Hypothalamus (tissue), 51 donors: ENCODE measurements at places on chromosomes 2 and 18.

DNA sequence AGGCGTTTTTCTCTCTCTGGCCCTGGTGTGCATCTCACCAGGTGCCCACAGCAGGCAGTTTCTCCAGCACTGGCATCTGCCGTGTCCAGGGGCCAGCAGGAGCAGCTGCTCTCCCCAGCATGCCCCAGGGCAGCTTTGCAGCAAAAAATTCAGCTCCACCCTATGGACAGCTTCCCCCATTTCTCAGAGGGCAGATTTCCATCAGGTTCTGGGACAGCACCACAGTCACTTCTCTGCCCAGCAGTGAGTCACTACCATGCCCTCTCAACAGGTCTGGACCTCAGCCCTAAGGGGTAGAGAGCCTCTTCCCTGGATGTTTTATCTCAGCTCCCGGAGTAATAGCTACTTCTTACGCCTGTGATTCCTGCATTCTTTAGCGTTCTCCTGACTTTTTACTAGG lies 170.2 kb upstream of the RAB12 start:
- DNase-seq, result no peak

- DNase-seq, result no peak
Observed at GRCh38 chr18:8944871-8945245, 157.6 kb upstream of the NDUFV2 start.

- DNase-seq, result no peak
Observed at GRCh38 chr18:313931-314330, 46.1 kb upstream of the THOC1 start.

DNA sequence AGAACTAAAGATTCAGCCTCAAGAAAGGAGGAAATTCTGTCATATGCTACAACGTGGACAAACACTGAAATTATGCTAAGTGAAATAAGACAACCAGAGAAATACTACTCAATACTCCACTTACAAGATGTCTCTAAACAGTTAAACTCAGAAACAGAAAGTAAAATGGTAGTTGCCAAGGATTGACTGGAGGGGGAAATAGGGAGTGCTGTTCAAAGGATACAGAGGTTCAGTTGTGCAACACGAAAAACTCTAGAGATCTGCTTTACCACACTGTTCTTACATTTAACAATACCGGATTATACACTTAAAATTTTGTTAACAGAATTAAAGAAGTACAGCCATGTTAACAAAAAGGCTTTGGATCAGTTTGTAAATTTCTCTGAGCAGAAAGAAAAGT lies 39.8 kb upstream of the C2orf15 start:
- no peak for DNase-seq

DNA sequence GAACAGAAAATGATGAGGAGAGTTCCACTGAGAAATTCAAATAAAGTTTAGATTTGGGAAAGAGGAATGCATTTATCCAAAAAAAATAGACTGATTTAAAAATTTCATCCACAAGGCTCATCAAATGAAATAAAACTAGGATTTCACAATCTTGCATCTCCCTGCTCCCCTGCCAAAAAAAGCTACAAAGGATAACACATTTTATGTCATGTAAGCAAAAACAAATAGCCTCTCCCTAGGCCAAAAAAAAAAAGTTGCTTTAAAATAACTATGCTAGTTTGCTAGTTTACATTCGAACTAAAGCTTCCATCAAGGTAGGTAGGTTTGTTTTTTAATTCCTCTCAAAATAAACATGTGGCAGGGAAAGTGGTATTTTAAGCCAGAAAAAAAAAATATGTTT lies 465.5 kb upstream of the ID2 start:
- no peak for DNase-seq

GRCh38 chr2:64807417-64807816 lies 153.7 kb upstream of the SERTAD2 start:
- DNase-seq, result no peak

- DNase-seq, result no peak
Observed at GRCh38 chr2:11406267-11406957, 59.5 kb downstream of the E2F6 start.

GRCh38 chr2:181523756-181524155 lies 66.6 kb downstream of the ITGA4 start:
- no peak for DNase-seq

GRCh38 chr2:112621790-112622527 lies 23.8 kb upstream of the SLC20A1 start:
- DNase-seq, result no peak

DNA sequence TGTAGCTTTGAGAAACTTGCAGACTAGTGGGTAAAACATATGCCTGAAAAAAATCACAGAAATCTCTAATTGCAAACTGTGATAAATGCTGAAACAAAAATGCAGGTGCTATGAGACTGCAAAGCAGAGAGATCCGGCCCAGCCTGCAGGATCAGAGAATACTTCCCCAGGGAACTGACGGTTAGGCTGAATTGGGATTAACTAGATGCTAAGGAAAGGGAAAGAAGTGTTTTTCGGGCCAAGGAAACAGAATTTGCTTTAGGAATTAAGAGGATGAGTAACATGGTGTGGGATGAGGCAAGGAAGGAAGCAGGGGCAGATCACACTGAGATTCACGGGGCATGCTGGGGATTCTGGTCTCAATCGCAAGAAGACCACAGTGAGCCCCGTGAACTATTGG lies 71.5 kb downstream of the OSBPL6 start:
- DNase-seq, result no peak

GRCh38 chr2:43778233-43778632 lies 4.4 kb downstream of the DYNC2LI1 start:
- DNase-seq, result no peak

DNA sequence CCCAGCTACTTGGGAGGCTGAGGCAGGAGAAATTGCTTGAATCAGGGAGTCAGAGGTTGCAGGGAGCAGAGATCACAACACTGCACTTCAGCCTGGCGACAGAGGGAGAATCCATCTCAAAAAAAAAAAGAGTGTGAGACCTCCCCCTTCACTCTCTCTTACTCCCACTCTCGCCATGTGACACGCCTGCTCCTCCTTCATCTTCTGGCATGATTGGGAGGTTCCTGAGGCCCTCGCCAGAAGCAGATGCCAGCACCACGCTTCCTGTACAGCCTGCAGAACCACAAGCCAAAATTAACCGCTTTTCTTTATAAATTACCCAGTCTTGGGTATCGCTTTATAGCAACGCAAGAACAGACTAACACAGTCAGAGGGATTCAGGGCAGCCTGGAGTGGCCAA lies 66.3 kb upstream of the CREB1 start:
- no peak for DNase-seq

GRCh38 chr2:119384971-119385370 lies 18.2 kb downstream of the DBI start:
- DNase-seq, result no peak

GRCh38 chr2:16076911-16077310 lies 136.6 kb downstream of the MYCN start:
- DNase-seq, result no peak

- no peak for DNase-seq
Observed at GRCh38 chr2:200615247-200615646, 29.4 kb downstream of the AOX1 start.

- DNase-seq, result no peak
Observed at GRCh38 chr2:11750422-11750821, 4.0 kb downstream of the LPIN1 start.

DNA sequence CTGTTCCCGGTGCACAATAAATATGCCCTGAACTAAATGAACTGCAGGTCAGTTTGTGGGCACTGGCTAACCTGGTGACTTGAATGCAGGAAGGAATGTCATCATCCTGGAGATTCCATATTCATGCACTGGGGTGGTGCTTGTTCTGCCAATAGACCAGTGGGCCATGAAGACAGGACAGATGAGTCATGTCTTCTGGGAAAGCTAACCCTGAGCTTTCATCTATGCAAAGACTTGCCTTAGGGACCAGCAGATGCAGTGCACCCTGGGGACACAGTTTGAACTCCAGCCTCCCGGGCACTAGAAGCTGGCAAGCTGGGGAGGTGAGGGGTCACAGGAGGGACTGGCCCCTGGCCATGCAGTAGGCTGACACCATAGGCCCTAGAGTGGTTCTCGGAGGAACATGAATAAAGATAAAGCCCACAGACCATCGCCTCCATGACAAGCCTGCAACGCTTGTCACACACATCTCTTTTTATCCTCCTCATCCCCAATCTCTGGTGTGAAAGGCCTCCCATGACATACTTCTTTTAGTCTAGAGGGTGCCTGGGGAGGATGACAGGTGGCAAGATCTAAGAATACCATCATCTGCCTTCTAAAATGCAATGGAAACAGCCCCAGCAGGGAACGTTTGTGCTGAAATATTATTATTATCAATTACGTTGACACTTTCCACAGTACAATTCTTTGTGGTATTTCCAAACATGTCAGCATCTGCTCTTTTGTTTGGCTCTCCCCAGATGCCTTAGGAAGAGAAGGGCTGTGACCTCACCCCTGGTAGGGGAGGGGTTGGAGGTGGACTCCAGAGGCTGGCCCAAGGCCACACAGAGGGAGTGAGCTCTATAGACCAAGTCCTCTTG lies 267.4 kb upstream of the RAB6C start:
- DNase-seq, result no peak

GRCh38 chr2:130787841-130788240 lies 32.5 kb downstream of the AMER3 start:
- DNase-seq, result no peak

- DNase-seq, result no peak
Observed at GRCh38 chr2:191618046-191618780, 59.7 kb upstream of the NABP1 start.

- no peak for DNase-seq
Observed at GRCh38 chr2:221589696-221590095, 17.6 kb upstream of the EPHA4 start.

DNA sequence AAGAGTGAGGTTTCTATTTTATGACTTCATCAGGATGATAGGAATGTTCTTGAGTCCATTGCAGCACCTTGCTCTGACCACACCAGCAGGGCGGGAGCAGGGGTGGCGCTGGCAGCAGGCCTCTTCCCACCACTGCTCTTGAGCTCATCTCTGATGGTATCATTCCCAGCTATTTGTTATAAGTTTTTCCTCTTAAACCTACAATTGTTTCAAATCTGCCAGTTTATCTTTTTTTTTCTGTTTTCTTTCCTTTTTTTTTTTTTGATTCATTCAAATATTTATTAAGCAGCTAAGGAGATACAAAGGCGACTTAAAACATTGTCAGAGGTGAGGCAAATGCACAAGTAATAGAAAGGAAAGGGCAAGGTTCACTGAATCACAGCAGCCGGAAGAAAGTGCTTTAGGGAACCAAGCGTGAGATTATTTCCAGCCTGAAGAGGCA lies 28.7 kb downstream of the NIFK start:
- no peak for DNase-seq

DNA sequence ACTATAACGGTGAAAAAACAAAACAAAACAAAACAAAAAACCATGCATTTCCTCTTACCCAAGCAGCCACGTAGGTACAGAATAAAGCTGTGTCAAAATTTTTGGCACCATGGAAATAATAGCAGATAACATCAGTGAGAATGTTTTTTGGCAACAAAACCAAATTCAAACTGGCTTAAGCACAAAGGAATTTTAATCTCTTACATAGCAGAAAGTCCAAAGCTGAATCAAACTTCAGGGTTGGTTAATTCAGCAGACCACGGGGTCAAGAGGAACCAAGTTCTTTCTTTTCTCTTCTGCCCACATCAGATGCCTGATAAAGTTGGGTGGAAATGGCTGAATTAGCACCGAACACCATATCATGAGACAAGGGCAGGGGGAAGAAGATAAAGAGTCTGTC lies 129.5 kb downstream of the PAX3 start:
- DNase-seq, result no peak

GRCh38 chr18:14928396-14928795 lies 180.4 kb downstream of the ANKRD30B start:
- DNase-seq, result no peak

- DNase-seq, result no peak
Observed at GRCh38 chr2:23590241-23590869, 205.4 kb downstream of the KLHL29 start.

GRCh38 chr18:23798824-23799223 lies 109.6 kb downstream of the LAMA3 start:
- no peak for DNase-seq

DNA sequence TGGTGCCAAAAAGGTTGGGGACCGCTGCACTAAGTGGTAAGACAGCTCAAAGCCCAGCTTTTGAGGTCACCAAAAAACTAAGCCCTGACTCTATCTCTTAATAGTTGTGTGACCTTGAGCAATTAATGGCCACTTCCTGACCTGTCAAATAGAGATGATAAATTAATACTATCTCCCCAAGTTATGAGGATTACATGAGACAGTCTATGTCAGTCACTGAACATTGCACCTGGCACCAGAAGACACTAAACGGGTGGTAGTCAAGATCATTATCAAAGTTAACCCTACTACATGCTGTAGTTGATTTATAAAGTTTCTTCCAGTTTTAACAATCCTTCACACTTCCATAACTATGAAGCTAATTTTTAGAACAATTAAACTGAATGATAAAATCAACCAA lies 36.5 kb downstream of the STPG4 start:
- DNase-seq, result no peak

GRCh38 chr2:175002547-175003274 lies 2.5 kb downstream of the CHN1 start:
- DNase-seq, result no peak

GRCh38 chr2:229980431-229981184 lies 58.3 kb downstream of the FBXO36 start:
- DNase-seq, result no peak

- no peak for DNase-seq
Observed at GRCh38 chr18:29749704-29750103, 1292.8 kb downstream of the DSC3 start.
